ENCODE measurements at places on chromosomes 3 and 15.

DNA sequence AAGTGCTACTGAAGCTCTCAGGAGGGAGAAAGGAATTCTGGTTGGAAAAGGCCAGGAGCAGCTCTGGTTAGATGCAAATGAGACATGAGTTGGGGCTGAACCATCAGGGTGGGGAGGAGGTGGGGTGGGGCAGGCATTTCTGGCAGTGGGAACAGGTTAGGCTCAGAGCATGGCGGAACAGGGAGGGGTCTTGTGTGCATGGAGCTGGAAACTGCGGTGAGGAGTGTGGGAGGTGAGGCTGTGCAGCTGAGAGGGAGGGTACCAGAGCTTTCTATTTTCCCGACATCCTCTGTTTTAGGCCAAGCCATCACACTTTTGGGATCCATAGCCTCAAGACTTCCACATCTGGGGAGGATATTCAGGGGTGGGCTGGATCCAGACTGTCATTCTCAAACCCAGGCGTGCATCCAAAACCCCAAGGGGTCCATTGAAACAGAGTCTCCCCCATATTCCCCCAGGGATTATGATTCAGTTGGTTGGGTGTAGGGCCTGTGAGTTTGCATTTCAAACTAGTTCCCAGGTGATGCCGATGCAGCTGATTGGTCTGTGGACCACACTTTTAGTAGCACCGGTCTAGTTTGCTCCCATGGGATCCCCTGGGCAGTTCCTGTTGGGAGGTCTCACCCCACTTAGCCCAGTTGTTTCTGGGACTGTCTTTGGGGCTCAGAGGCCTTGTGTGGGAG, 100.9 kb upstream of the TLE3 start:
- H3K4me3 ChIP-seq, result no peak overlapping the region
- no peaks in the 10 kb centered on the region for H3K4me1 ChIP-seq
- no peak for DNase-seq
- peaks cover 2% of the 10 kb centered on the region for H3K27me3 ChIP-seq

- H3K4me3 ChIP-seq, result no peak overlapping the region
- no peak for DNase-seq
Measured at GRCh38 chr3:132265488-132265887, 51.7 kb upstream of the ACP3 start.

DNA sequence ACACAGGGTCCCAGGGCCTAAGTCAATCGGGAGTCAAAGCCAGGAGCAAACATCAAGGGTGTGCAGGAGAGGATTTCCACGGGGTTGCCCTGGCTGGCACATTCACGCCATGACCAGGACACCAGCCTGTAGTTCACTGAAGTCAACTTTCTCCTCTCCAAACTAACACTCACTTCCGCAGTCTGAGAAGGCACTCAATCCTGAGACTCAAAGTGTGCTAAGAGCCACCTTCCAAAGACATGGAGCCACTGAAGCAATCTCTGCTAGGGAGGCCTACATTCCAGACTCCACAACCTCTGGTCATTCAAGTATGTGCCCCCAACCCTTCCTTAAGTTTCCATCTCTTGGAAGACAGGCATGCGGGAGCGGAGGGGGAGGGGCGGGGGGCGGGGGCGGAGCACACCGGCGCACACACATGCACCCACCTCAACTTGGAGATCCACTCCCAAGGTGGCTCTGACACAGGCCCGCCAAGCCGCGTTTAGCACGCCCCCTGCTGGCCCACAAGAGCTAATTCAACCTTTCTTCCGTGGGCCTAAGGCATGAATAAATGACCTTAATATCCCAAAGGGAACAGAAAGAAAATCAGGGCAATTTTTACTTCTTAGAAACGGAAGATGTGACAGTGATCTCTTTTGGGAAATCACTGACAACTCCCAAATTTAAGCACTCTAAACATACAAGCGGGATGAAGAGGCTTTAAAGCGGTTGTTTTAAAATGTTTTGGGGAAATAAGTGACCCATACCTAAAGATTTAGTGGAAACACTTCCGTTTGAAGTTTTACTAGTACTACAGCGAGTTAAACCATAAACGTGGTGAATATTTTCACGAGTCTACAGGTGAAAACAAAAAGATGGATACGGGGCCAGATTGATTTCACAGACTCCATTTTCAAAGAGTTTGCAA, 162.5 kb upstream of the CHRNA7 start:
- H3K4me1 ChIP-seq, result peaks cover 11% of the 10 kb centered on the region
- DNase-seq, result peak; percentile 59
- no peak overlapping the region for H3K27ac ChIP-seq
- peaks cover 42% of the 10 kb centered on the region for H3K27me3 ChIP-seq
- no peak overlapping the region for H3K4me3 ChIP-seq

GRCh38 chr3:53484984-53485383, 9.4 kb upstream of the CACNA1D start:
- no peaks in the 10 kb centered on the region for H3K36me3 ChIP-seq
- H3K4me3 ChIP-seq, result no peak overlapping the region
- peaks cover 33% of the 10 kb centered on the region for H3K27me3 ChIP-seq
- no peak for DNase-seq
- H3K27ac ChIP-seq, result no peak overlapping the region

DNA sequence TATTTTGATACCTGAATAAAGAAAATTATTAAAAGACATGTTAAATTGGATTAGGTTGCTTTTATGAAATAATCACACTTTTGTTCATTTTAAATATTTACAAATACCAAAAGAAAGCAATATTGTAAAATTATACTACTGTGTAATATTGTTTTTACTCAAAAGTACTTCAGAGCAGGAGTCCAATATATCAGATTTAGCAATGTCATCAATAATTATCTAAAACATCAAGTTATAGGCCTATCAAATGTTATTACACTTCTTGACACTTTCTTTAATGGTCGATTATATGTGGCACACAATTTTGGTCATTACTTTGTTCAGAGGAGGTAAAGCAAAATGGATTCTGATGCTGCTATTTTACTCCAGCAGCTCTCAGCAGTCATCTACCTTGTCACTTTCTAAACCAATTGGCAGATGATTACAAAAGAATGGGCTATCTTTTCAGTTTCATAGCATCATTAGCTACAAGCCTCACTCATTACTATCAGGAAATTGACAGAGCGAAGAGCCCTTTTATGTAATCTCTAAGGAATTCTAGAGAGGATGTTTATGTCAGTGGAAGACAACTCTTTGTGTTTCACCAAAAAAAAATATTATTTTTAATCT, 318.6 kb downstream of the PLOD2 start:
- no peak overlapping the region for H3K27ac ChIP-seq
- H3K27me3 ChIP-seq, result no peaks in the 10 kb centered on the region
- no peak for DNase-seq
- H3K4me3 ChIP-seq, result no peak overlapping the region
- no peaks in the 10 kb centered on the region for H3K36me3 ChIP-seq

DNA sequence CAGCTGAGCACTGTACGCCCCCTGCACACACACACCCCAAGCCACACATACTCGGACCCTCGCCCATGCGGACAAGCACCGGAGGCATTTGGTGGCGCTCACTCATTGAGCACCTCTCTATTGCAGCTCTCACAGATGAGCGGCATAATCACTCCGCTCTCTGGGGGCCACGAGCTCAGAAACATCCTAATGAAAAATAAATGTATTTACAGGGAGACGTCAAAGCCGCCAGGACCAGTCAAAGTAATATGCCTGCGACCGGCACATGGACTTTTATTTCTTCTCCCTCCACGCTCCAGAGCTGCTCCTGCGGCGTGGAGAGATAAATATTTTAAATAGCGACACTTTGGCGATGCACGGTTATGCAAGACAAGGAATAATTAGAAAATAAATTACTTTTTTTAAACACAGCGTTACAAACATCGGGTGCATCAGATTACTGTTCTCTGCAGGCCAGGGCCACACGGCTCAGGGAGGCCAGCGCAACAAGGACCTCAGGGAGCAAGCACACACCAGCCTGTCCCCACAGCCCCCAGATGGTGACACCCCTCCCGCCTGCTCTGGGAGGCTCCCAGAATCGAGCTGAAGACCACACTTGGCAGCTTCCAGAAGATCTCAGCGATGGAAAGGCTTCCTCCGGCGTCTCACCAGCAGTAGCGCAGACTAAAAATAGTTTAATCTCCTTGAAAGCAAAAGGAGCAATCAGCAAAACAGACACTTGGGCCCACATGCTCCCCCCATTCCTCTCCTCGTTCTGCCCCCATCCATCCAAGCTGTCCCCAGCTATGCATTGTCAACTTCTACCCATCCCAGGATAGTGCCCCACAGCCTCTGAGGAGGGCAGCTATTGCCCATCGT, 48.0 kb downstream of the CACNA2D2 start:
- H3K4me3 ChIP-seq, result no peak overlapping the region
- peaks cover 12% of the 10 kb centered on the region for H3K4me1 ChIP-seq
- DNase-seq, result no peak
- no peaks in the 10 kb centered on the region for H3K27me3 ChIP-seq
- no peak overlapping the region for H3K27ac ChIP-seq

- peaks cover 35% of the 10 kb centered on the region for H3K4me1 ChIP-seq
- H3K27me3 ChIP-seq, result no peaks in the 10 kb centered on the region
- peaks cover 35% of the 10 kb centered on the region for H3K36me3 ChIP-seq
- peak overlapping the region; percentile 97 for H3K4me3 ChIP-seq
Measured at GRCh38 chr3:48187579-48188265, 495 bp downstream of the CDC25A start.

DNA sequence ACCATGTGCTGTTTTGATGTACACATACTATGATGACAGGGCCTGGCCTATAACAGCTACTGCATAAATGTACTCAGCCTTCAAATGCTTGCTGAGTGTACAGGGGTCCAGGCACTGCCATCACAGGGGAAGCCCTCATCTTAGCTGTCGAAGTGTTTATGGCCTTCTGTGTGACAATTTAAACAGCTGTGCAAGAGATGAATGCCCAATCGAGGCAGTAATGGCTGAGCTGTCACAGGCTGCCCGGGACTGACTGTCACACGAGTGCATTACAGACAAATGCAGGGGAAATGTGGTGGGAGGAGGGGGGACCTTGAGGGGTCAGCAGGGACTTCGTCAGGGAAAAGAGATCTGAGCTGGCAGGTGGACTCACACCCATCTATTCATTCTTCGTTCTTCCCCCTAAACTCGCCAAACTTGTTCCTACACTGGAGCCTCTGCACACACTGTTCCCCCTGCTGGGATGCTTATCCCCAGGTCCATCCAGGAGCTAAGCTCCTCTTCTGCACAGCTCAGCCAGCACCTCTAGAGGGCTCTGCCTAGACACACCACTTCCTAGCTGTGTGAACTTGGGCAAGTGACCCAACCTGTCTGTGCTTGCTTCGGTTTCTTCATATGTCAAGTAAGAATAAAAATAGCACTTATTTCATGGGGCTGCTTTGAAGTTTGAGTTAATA, 156.2 kb upstream of the IQSEC1 start:
- H3K4me3 ChIP-seq, result no peak overlapping the region
- peaks cover 22% of the 10 kb centered on the region for H3K27me3 ChIP-seq

DNA sequence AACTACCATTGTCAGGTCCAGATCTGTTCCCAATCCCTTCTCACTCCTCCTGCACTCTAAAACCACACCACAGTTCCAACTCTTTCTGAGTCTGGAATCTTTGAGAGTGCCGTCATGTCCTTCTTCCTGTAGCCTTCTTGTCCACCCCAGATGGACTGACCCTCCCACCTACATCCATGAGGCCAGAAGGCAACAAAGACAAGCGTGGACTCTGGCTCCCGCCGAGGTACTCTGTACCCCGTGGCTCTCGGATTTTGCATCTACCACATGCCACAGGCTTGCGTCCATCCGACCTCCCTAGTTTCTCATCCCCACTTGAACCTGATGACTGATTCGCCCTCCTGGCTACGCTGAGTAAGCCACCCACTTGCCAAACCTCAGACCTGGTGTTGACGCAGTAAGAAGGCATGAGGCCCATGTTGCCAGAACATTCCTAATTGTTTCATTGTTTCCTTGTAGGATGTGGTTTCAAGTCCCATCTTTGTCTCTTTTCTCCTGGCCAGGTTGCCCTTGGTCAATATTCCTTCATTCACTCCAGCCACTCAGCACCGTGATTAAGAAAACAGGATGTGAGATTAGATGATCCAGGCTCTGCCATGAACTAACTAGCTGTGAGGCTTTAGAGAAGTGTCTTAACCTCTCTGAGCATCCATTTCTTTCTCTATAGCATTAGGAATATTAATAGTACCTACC, 1.1 kb upstream of the ZBTB38 start:
- H3K27ac ChIP-seq, result no peak overlapping the region
- peaks cover 12% of the 10 kb centered on the region for H3K4me1 ChIP-seq
- no peak overlapping the region for H3K4me3 ChIP-seq
- no peak for DNase-seq
- no peaks in the 10 kb centered on the region for H3K36me3 ChIP-seq

DNA sequence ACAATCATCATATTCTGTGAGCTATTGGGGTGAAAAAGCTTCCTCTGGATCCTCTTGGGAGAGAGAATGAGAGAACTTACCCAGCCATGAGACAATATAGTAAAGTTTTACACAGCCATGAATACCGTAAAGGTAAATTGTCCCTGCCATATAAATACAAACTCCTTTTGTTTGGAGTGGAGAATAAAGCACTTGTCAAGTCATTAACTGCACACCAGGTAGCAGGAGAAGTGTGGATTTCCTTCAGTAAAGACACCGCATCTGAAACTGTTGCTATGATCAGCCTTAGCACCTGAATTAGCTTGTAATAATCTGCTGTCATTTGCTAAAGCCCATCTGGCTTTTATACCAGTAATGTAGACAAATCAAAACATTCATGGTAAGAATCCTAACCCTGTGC, 336.6 kb upstream of the SLCO3A1 start:
- H3K4me3 ChIP-seq, result no peak overlapping the region
- peaks cover 3% of the 10 kb centered on the region for H3K4me1 ChIP-seq
- H3K36me3 ChIP-seq, result no peaks in the 10 kb centered on the region
- H3K27me3 ChIP-seq, result peaks cover 6% of the 10 kb centered on the region

All from activated CD4-positive, alpha-beta T cell treated with anti-CD3 and anti-CD28 coated beads, Interleukin-2, amount 10 ng/mL, durations not matched to agents 7 days and 5 days (primary cell).